Activated CD8-positive, alpha-beta memory T cell treated with anti-CD3 and anti-CD28 coated beads for 1 hour (primary cell): ENCODE measurements at places on chromosomes 5 and 9.

- DNase-seq = no peak
Measured at GRCh38 chr9:36337865-36338264, 62.2 kb downstream of the RNF38 start.

DNA sequence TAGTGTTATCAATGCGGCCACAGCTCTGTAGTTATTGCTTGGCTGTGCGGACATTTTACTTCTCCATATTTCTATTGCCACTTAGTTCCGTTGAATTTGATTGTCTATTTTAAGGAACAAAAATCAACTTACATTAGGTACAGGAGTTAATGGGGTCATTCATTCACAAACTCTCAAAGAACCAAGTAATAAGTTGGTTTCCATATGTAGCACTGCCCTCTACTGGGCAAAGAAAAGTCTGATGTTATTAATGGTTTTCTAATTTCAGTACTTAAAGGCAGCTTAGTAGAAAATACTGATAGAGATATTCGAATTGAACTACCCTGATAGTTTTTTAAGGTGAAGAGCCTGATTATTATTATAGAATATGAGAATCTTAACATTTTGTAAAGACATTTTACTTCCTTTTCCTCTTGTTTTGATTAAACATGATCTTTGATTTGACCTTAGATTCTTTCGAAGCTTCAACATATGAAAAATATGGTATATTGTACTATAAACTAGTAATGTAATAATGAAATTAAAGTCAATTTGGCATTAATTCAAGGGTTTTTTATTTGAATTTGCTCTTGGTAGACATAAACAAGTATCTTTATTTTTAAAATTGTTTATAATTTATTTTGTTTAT lies 119.5 kb upstream of the CTNND2 start:
- no peak for DNase-seq

DNA sequence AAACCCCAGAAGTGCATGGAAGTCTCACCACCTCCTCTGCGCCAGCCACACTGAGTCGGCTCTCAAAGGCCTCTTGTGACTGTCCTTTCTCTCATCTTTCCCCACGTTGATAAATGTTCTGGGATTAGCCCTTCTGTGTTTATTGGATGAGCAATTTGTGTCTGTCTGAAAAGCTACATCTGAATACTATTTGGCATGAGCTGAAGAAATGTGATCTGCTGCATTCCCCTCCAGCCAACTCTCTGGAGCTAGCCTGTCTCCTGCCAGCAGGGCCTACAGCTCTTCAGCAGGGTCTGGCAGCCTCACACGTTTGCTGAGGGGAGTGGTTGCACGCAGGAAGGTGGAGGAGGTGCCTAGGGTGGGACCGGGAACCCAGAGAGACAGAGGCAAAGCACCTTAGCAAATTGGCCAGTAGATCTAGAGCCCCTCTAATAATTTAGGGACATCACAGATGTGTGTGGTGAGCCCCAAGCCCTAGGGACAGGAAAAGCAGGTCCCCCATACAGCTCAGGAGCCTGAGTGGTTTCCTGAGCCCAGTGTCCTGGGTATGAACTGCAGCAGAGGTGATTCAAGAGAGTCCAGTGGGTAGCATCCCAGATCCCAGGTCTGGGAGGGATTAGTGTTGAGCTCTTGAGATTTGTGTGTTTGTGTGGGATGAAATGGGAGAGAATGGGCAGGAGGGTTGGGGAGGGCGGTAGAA lies 20.5 kb upstream of the B4GALT1 start:
- DNase-seq = no peak

- DNase-seq = no peak
Measured at GRCh38 chr9:28212979-28213378, 639.7 kb upstream of the C9orf72 start.

DNA sequence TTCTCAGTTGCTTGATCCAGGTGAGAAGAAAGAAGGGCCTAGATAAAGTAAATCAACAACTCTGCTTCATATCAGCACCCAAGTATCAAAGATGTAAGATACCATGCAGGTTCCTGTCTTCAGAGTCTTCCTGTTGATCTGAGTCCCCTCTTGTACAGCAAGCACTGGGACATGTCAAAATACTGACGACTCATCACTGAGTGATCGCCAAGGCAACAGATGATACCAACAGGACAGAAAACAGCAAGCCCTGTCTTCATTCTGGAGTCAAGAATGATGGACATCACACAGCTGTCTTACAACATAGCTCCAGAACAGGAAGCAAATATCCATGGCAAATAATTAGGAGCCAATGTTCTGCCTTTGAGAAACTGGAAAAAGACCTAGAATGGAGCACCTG lies 83.7 kb downstream of the TARS1 start:
- no peak for DNase-seq

GRCh38 chr9:109627042-109627441 lies 128.9 kb upstream of the PTPN3 start:
- no peak for DNase-seq

- no peak for DNase-seq
Measured at GRCh38 chr5:41087461-41087860, 16.3 kb upstream of the MROH2B start.

DNA sequence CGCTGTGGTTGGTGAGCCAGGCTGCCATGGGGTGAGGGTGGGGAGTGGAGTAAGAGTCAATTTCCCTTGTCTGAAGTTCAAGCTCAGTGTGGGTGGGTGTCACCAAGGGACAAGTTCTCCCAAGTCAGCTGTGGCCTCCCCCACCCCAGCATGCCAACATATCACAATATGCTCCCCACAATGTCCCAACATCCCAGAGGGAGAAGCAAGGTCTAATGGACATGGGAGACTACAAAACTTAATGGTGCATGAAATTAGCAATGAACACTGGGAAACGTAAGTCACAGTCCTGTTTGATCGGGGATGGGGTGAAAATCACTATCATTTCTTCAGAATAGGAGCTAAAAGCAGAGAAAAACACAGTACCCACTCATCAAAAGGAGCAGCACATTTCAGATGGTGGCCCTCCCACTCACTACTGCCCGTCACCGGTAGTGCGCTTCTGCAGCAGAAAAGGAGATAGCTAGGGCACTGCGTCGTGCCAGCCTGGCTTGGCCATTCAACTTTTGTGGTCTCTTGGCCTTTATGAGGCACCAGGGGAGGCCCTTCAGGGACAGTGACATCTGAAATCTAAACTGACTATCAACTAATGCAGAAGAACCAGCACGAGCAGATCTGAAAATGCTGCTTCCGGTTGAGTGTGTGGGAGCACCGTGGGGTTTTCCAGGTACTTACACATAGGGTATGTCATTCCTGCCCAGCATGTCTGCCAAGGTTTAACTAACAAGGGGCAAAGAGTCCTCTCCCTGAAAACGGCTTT lies 20.5 kb upstream of the NDFIP1 start:
- no peak for DNase-seq

DNA sequence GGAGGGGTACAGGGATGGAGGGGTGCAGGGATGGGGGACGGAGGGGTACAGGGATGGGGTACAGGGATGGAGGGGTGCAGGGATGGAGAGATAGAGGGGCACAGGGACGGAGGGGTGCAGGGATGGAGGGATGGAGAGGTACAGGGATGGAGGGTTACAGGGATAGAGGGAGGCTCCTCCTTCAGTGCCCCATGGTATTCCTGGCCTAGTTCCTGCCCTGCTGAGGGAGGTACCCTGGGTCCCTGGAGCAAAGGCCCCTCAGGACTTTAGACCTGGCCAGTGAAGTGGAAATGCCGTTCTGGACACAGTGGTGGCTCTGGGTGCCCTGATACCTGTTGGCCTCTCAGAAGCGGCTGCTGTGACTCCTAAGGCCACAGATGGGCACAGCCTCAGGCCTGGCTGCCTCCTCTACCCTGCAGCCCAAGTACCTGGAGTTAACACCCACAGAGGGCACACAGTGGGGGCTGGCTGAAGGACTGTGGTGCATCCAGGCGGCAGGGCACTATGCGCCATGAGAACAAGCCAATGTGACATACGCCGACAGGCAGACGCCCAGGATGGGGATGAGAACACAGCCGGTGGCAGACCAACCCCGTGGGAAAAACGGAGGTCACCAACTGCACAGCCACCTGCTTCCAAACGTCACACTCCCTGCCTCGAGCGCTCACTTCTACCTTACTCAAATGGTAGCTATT lies 8.4 kb downstream of the PTGES2 start:
- no peak for DNase-seq

DNA sequence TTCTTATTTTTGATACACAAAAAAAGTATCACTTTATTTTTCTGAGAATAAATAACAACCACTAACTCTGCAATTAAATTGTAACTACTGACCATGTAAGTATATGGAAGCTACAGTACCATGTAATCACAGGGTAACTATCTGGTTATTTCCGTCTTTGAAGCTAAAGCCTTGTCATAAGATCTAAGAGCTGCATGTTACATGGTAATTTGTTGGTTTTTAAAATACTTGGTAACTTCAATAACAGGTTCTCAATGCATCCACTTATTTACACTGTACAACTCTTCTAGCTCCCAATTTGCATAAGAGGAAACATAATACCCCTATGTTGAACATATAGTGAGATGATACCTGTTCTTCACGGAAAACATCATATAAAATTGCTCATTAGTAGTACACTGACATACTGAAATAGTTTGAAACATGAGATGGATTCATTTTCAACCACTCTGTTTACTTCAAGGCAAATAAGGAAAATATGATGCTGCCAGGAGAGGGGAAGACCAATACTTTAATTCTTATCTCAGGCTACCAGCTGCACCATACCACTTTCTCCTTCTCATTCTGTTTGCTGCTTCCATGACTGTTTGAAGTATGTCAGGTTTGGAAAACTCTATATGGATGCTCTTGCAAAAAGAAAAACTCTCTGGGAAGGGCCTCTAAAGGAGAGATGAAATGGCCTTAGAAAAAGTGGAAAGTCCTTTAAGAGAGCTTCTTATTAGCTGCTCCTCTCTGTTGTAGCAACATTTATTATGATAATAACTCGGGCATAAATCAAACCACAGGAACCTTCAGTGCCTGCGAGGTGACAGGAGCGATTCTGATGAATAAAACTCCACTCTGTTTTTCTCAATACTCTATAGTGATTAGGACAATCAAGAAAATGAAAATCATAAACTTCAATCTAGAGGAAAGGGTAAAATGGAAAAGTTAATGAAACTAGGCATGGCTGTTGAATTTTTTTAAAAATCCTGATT lies 150.2 kb downstream of the KIAA0825 start:
- no peak for DNase-seq

DNA sequence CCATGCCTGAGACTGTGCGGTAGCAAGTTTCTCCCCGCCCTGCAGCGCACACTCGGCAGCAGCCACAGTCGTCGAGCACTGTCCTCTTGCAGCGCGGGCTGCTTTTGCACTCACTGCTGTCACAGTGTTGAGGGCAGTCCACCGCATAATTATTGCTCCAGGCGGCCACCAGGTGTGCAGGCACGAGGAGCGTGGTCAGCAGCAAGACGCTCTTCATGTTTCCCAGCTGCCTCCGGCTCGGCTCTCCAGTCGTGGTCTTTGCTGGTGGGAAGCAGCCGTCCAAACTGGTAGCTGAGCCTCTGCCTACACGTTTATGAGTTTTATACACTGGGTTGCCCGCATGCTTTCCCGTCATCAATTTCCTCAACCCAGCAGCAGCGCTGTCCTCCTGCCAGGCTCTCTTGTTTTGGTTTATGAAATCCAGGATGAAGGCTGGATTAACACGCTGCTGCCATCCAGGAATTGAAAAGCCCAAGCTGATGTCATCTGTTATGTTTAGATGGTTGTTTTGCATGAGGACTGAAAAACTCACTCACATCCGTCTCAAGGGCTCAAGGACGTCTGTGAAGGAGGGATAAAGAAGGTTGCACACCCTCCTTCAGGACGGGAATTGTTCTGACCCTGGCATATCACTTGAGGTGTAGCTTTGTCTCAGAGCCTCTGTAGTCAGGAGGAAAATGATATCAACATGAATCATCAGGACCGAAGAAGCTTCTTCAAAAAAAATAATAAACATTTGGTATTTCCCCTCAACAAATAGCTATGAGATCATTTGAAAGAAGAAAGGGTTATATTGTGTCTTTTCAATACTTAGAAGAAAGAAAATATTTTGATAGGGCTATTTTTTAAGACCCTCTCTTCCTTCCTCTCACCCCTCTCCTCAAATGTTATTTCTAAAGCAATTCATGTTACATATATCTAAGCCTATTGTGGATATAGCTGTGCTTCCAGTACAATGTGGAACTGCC lies at the start of gene ESM1:
TSS of gene ESM1 (minus strand) at position 293 of the 968 bp plus-strand sequence. CDS start at position 217, 76 bp downstream.
- no peak for DNase-seq

DNA sequence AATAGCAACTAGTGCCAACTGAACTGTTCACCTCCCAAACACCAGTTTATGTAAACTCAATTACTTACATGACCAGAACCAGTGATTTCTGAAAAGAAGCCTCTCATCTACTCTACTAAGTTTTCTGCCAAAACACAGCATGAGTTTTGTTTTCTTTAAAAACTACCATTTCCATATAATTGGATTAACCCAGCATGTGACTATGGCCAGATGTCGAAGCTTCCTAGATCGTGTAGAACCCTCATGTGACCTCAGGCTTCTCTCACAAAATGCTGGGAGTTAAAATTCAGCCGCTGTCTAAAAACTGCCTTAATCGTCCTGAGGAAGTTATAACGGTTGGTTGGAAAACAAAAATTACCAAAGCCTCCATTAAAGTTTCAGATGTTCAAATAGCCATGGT lies 303.5 kb downstream of the IRX1 start:
- no peak for DNase-seq

- DNase-seq = no peak
Measured at GRCh38 chr5:34657988-34658387, 1.9 kb downstream of the RAI14 start.

DNA sequence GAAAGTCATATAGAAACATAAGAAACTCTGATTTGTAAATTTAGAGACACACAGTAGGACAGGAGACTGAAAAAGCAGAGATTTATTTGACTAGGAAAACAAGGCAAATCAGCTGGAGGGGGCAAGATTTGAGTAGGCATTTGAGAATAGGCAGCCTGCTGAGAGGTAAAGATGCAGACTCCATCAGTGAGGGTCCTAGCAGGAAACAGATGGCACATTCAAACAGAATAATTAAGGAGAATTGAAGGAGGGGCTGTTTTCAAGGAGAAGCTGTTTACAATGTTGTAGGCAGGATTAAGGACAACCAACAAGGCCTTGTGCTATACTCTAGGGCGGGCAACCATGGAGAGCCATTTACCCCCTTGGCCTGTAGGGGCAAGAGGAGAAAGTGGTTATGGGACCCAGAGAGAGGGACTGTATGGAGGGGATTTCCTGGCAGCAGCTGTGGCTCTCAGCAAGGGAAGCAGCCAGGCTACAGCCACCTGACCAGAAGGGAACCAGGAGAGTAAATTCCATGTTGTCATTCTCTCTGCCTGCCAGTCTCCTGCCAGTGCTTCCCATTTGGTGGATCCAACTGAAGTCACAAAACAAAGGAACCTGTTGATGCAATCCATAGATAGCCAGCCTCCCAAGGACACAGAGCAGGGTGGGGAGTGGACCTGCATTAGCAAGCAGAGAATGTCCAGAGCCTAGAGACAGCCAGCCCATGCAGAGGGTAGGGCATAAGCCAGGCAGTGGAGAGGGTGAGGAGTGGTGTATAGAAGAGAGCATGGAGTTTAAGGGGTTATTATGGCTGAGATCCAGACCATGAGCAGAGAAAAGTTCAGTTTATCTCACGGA lies 38.2 kb downstream of the PAPPA start:
- no peak for DNase-seq

- no peak for DNase-seq
Measured at GRCh38 chr9:124284940-124285441, 27.2 kb downstream of the NEK6 start.
